CD4-positive, alpha-beta T cell treated with Interleukin-4 for 4 hours (primary cell): ENCODE measurements at places on chromosomes 1 and 21.
A peak's percentile ranks its signal among the peaks of the same experiment; 100 is the strongest.

DNA sequence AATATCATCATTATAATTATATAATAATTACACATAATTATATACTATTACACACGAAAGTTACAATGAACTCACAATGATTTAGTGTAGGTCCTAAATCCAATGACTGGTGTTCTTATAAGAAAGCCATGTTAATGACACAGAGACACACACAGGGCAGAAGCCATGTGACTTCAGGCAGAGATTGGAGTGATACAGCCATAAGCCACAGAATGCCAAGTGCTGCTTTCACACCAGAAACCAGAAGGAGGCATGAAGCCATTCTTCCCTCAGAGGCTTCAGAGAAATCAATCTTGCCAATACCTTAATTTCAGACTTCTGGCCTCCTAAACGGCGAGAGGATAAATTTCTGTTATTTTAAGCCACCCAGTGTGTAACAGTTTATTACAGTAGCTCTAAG is 147.4 kb upstream of the KRTAP19-8 start:
- DNase-seq, result peak; percentile 56

- DNase-seq, result no peak
These were observed 549.1 kb downstream of the PTBP2 start for GRCh38 chr1:97270508-97271307.

DNA sequence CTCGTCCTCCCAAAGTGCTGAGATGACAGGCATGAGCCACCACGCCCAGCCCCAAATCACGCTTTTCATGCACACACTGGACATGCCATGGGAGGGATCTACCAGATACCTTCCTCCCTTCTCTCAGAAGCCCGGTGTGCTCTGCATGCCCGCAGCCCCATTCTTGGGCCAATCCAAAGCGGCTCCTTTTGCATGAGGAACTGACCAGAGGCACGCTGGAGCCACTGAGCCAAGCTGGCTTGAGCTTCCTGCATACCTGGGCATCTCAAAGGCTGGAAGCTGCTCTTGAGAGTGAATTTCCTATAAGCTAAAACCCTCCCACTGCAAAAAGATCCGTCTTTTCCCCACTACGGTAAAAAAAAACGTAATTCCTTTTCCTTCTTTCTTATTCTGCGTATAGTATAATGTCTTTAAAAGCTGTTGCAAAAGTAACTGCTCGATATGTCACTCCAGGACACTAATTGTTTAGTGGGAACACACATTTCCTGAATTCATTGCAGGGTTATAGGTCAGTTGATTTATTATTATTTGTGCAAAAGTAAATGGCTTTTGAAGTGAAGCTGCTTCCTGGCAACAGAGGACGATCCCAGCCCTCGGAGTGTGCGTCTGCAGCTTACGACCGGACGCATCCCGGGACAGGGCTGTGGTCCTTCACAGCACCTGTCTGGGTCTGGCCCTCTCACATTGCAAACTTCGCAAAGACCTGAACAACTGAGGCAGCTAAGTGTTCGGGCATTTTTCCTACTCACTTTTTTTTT is 61.8 kb upstream of the ETS2 start:
- no peak for DNase-seq

- DNase-seq, result no peak
These were observed 2.5 kb upstream of the CDKN2C start for GRCh38 chr1:50967416-50968157.

DNA sequence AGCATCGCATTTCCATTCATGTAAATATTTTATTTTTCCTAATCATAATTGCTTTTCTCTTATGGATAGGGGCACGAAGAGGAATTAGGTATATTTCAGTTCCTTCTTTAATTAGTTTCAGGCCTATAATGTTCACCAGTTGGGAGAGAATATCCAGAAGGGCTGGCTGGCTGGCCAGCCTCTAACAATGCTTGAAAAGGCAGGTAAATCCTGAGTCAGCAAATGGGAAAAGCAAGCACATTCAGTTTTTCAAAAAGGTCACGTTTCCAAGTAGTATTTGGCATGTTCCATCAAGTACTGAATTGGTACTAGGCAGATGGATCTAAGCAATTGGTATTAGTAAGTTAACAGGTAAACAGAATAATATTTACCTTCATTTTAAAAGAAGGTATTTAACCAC is 8.0 kb downstream of the RAB29 start:
- DNase-seq, result no peak

DNA sequence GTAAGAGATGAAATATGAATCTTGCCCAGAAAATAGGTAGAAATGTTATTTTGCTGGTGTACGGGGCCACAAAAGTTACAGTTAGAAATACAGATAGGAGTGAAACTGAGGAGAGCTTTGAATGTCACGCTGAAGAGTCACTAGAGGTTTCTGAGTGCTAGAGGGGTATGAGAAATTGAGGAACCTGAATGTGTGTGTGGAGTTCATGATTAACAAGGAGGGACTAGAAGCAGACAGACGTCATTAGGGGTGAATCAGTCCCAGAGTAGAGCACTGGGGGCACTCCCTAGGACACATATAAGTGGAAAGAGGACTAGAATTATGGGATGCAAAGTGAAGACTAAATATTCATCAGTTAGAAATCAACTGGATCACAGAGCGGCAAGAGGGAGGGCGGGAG is 188.9 kb upstream of the MAP1LC3C start:
- DNase-seq, result no peak

DNA sequence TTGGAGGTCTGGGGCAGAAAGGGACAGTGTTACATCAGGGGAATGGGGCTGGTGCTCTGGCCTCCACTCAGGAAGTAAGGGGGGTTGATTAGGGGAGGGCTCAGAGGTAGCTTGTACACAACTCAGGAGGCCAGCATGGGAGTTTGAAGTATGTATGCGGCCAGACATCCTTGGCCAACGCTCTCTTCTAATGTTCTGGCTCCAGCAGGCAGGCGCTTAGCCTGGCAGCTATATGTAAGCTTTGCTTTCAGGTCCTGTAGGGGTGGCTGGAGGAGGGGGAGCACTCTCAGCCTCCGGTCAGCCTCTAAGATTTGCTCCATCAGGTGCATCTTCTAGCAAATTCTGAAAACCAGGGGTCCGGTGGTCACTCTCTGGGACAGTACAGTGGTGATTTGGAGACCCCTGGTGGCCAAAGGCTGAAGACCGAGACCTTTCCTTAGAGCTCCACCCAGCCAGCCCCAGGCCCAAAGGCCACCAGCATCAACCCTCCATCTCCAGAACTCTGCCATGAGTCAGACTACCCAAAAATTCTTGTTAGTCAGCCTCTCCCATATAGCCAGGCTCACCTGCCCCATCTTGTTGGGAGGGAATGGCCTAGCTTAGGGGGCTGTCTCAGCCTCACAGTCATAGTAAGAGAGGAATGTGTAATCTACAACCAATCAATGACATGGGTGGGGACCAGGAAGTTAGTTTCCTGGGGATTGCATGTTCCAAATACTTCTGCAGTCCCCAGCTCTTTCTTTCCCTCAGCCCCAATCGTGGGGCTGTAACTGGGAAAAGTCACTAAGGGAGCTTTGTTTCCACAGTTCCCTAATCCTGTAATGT is 9.7 kb upstream of the COL8A2 start:
- no peak for DNase-seq

DNA sequence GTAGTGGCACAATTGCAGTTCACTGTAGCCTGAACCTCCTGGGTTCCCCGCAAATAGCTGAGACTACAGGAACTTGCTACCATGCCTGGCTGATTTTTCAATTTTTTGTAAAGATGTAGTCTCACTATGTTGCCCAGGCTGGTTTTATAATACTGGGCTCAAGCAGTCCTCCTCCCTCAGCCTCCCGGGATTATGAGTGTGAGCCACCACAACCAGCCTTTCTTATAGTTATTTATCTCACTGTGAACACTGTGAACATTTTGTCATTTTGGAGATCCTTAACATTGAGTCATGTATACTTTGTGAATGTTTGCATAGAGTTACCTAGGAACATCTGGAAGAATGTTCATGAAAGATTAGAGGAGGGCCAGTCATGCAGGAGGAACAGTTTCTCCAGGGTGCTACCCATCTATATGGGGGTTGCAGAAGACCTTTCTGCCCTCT is 127.1 kb upstream of the CACYBP start:
- DNase-seq, result no peak

DNA sequence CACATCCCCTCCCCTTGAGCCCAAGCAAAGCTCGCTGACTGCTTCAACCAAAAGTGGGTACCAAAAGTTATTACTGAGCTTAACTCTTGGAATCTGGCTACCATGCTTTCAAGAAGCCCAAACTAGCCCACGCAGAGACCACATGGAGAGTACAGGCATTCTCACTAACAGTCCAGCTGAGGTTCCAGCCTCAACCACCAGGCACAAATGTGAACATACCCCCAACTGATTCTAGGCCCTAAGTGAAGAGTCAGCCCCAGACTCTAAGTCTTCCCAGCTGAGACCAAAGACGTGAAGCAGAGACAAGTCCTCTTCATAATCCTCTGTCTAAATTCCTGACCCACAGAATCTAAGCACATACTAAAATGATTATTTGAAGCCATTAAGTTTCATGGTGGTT is 36.8 kb downstream of the EVI5 start:
- no peak for DNase-seq

DNA sequence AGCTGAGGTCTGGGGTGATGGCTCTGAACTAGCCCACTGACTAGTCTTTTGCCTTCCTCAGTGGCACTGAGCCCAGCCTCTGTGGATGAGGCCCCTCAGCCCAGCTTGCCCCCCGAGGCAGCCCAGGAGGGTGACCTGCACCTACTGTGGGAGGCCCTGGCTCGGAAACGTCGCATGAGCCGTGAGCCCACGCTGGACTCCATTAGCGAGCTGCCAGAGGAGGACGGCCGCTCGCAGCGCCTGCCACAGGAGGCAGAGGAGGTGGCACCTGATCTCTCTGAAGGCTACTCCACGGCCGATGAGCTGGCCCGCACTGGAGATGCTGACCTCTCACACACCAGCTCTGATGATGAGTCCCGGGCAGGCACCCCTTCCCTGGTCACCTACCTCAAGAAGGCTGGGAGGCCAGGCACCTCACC is 87.8 kb downstream of the TRIM11 start:
- DNase-seq, result no peak

DNA sequence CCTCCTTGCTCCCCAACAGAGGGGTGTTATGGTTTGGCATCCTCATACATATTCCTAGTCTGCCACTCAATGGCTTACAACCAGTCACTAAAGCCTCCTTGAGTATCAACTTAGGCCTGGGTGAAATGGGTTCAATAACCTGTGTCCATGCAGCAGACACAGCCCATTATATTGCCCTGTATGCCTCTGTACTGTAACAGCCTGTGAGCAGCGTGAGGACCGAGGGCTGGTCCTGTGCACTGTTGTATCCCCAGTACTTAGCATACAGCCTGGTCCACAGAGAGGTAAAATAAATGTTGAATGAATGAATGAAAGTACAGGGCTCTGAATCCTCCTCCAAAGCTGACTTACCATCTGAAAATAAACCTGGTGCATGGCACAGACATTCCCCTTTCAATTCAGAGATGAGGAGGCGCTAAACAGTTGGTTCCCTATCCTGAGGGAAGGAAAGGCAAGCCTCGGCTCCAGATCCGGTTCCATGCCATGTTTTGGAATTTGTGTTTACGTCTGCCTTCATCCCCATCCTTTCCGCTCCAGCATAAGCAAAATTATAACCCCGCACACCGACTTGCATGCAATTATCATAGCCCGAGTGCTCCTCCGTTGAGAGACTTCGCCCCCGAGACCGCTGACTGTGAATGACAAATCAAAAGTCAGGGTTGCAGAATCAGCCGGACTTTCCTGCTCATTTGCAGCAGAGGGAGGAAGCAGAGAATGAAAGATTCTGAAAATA is 45.0 kb upstream of the DNAJC6 start:
- no peak for DNase-seq

GRCh38 chr1:197225611-197226010 is 42.4 kb upstream of the CRB1 start:
- DNase-seq, result no peak

DNA sequence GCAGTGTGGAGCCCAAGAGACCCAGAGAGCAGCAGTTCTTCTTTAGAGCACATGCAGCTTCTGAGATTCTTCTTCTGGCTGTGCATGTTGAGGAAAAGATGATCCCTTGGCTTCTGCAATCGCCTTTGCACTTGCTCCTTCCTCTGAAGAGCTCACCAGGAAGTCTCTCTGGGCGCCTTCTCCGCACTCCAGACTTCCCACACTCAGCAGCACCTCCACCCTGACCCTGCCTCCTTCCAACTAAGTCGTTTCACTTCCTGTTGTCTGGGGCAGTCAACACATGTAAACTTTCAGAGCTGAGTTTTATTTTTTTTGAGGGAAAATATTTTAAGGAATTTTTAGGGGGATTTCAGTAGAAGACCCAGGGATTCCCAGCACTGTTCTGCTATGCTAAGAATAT is 73.4 kb upstream of the F3 start:
- peak; percentile 4 for DNase-seq

DNA sequence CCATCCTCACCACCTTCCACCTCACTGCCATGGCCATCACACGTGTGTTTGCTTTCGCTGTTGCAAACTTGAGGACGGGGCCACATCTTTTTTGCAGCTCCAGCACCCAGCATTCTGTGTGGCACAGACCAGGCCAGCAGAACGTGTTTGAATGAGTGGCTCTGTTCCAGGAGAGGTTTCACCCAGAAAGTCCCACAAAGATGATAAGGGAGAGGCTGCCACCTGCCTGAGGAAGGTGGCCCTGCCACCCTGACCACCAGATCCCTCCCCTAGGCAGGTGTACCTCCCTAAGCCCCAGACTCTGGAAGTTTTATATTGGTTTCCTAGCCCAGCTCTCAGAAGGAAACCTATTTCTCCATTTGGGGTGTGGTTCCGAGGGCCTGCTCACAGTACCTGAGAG is 252.1 kb downstream of the KAZN start:
- DNase-seq, result no peak

- no peak for DNase-seq
These were observed 93.0 kb downstream of the VWA5B1 start for GRCh38 chr1:20383631-20384030.

- no peak for DNase-seq
These were observed 51.2 kb downstream of the FNBP1L start for GRCh38 chr1:93499075-93499474.

- no peak for DNase-seq
These were observed 61.1 kb upstream of the LPGAT1 start for GRCh38 chr1:211891708-211892107.

GRCh38 chr1:40803447-40803846 is 19.9 kb downstream of the KCNQ4 start:
- DNase-seq, result no peak

DNA sequence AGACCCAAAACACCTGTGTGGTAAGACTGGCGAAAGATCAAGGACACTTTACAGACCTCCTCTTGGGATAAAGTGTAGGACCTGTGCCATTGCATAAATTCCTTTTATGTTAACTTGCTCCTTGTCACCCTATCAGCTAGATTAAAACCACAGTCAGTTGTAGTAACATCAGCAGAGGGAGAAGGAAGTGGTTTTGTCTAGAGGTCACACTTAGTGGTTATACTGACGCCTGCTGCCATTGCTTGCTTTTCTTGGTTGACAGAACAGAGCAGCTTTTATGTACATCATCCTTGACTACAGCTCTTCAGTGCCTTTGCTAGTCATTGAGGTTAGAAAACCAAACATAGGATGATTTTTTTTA is 101.4 kb downstream of the PBX1 start:
- DNase-seq, result peak; percentile 1

DNA sequence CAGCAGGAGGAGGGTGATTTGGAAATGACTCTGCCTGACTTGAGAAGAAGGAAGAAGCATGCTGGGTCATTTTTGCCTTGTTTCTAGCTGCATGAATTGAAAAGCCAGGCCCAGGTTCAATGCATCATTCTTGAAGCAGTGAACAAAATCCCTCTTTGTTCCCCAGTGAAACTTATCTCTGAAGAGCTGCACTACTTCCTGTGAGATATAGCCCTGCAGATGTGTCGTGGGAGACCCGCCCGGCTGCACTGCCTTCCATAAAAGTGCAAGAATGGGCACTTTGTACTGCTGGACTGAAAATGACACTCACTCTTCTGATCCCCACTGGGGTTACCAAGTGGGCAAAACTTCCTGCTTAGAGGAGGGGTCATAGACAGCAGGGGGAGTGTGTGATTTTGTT is 249.2 kb upstream of the NFIA start:
- DNase-seq, result no peak
